ENCODE measurements at places on chromosomes 7 and 10. TPM values are rescaled to one million over a fixed set of nuclear protein-coding genes. Genes with fewer than 3 reads are reported as not detected.

Gene FGF8
- total RNA-seq: not detected

Gene IDI2
- not detected for total RNA-seq

GRCh38 chr10:5396556-5397300 is 7.9 kb downstream of the TUBAL3 start:
- H3K4me3 ChIP-seq: no peak overlapping the region
- H3K36me3 ChIP-seq: no peaks in the 10 kb centered on the region
- H3K4me1 ChIP-seq: no peaks in the 10 kb centered on the region
- no peak overlapping the region for H3K27ac ChIP-seq
- DNase-seq: no peak

DNA sequence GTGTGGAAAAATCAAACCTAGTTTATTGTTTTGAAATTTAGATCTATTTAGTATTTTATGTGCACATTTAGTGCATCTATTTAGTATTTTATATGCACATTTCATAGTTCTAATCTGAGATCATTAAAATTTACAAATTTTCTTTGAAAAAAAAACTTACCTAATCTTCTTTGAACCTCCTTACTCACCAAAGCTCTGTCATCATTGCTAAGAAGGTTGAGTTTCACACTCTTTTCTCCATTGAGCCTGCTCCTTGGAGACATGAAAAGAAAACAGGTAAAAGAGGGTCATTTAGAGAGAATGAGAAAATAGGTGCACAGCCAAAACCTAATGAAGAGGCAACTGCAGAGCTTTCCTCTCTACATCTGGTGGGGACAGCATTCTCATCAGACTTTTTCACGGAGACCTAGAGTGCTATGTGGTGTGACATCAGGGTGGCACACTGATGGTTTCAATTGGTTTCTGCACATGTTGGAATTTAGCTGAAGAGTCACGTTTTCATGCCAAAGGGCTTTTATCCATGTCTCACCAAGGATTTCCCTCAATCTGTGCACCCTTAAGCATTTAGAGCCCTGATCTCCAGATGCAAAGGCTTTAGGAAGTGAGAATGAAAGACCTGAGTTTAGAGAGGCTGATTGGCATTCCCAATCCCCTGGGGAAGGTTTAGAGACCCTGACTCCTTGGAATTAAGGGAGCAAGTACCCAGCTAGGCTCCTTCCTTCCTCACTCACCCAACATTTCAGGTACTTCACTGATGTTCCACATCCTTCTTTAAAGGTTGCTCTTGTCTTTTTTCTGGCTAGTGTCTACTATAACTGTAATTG is 89.2 kb upstream of the CAPZA2 start:
- no peak overlapping the region for H3K27ac ChIP-seq
- H3K4me3 ChIP-seq: no peak overlapping the region
- H3K36me3 ChIP-seq: no peaks in the 10 kb centered on the region
- no peaks in the 10 kb centered on the region for H3K4me1 ChIP-seq
- DNase-seq: no peak

Measured in activated CD4-positive, alpha-beta memory T cell treated with anti-CD3 and anti-CD28 coated beads, Interleukin-2, amount 10 ng/mL, durations not matched to agents 7 days and 5 days (primary cell).